Tibial nerve (tissue), 4 donors: ENCODE measurements at places on chromosomes 7 and 10.

DNA sequence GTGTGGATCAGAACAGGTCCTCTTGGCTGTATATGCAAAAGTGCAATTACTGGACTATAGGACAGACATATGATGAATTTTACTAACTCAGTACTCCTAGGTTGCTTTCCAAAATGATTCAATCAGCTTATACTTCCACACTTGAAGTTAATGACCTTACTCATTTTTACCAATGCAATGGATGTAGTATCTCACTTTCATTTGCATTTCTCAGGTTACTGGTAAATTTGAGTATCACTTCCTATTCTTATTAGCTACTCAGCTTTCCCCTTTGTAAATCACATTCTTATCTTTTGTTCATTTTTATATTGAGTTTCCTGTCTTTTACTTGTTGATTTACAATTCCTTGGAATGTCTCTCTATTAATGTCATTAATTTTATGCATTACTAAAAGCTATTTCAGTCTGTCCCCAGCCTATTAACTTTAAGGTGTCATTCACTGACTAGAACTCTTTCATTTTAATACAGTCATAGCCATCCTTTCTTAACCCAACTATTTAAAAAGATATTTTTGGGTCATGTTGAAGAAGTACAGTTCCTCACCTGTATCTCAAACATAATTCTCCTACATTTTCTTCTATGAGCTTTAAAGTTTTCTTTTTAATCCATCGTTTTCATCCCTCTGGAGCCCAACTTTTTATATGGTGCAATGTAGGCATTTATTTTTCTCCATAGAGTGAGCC is 88.6 kb downstream of the VIM start:
- no peaks in the 10 kb centered on the region for H3K27me3 ChIP-seq
- H3K27ac ChIP-seq = no peak overlapping the region
- no peak overlapping the region for H3K4me3 ChIP-seq
- H3K4me1 ChIP-seq = no peaks in the 10 kb centered on the region
- no peak for DNase-seq
- no peaks in the 10 kb centered on the region for H3K36me3 ChIP-seq

- DNase-seq = no peak
- H3K4me1 ChIP-seq = no peaks in the 10 kb centered on the region
- H3K27ac ChIP-seq = no peak overlapping the region
- no peaks in the 10 kb centered on the region for H3K36me3 ChIP-seq
These were observed 223.7 kb downstream of the CXCL12 start for GRCh38 chr10:44161184-44161583.

DNA sequence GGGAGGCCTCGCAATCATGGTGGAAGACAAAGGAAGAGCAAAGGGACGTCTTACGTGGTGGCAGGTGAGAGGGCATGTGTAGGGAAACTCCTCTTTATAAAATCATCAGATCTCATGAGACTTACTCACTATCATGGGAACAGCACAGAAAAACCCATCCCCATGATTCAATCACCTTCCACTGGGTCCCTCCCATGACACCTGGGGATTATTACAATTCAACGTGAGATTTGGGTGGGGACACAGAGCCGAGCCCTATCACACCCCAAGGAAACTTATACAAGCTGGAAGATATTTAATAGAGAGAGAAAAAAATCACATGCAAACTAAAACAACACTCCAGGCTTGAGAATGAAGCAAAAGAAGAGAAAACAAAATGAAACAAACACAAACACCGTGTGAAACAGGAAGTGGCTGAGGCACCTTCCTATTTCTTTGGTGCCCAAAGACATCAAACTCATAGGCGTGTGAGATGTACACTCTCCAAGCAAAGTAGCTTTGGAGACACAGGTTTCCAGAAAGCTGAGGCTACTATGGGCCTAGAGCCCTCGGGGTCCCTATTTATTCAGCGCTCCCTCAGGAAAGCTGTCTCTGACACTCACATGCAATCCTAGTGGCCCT is 97.2 kb downstream of the PRKCQ start:
- no peak overlapping the region for H3K4me3 ChIP-seq
- H3K27me3 ChIP-seq = no peaks in the 10 kb centered on the region
- H3K36me3 ChIP-seq = no peaks in the 10 kb centered on the region
- H3K27ac ChIP-seq = no peak overlapping the region
- no peaks in the 10 kb centered on the region for H3K4me1 ChIP-seq
- no peak for DNase-seq

DNA sequence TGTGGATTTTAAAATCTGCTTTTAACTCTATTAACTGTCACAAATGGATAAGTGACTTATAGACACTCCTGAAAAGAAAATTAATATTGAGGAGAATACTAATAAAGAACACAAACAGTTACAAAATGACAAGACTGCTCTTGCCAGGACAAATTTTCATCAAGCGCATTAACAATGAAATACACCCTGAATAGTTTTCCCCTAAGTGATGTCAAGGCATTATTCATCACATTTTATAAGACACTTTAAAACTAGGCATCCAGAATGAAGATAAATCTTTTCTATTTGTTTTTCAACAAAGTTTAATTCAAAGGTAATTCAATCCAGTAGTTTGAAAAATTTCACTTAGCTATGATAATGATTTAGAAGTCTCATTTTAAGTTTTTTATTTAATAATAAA is 110.5 kb upstream of the SEC61G start:
- no peak overlapping the region for H3K4me3 ChIP-seq
- H3K4me1 ChIP-seq = no peaks in the 10 kb centered on the region
- no peak overlapping the region for H3K27ac ChIP-seq
- H3K36me3 ChIP-seq = no peaks in the 10 kb centered on the region
- DNase-seq = no peak

GRCh38 chr7:133412942-133413341 is 160.1 kb downstream of the EXOC4 start:
- no peaks in the 10 kb centered on the region for H3K27me3 ChIP-seq
- no peak overlapping the region for H3K27ac ChIP-seq
- H3K4me3 ChIP-seq = no peak overlapping the region
- peaks cover 16% of the 10 kb centered on the region for H3K4me1 ChIP-seq
- DNase-seq = no peak

- DNase-seq = no peak
- no peak overlapping the region for H3K4me3 ChIP-seq
- H3K27me3 ChIP-seq = no peaks in the 10 kb centered on the region
- no peak overlapping the region for H3K27ac ChIP-seq
- no peaks in the 10 kb centered on the region for H3K4me1 ChIP-seq
- H3K36me3 ChIP-seq = no peaks in the 10 kb centered on the region
These were observed 5.7 kb upstream of the GLCCI1 start for GRCh38 chr7:7962851-7963250.

- H3K27me3 ChIP-seq = no peaks in the 10 kb centered on the region
- no peak overlapping the region for H3K4me3 ChIP-seq
- H3K4me1 ChIP-seq = no peaks in the 10 kb centered on the region
- DNase-seq = no peak
- H3K27ac ChIP-seq = no peak overlapping the region
These were observed 82.7 kb upstream of the GPR22 start for GRCh38 chr7:107387128-107387527.

GRCh38 chr7:106480616-106481031 is 180.3 kb downstream of the CCDC71L start:
- peaks cover 2% of the 10 kb centered on the region for H3K4me1 ChIP-seq
- H3K27ac ChIP-seq = no peak overlapping the region
- H3K27me3 ChIP-seq = no peaks in the 10 kb centered on the region
- H3K36me3 ChIP-seq = no peaks in the 10 kb centered on the region

GRCh38 chr10:92832121-92832520 is 16.2 kb upstream of the EXOC6 start:
- H3K36me3 ChIP-seq = no peaks in the 10 kb centered on the region
- DNase-seq = no peak
- no peaks in the 10 kb centered on the region for H3K4me1 ChIP-seq

- no peaks in the 10 kb centered on the region for H3K27me3 ChIP-seq
- DNase-seq = no peak
- H3K27ac ChIP-seq = no peak overlapping the region
- H3K4me3 ChIP-seq = no peak overlapping the region
- H3K36me3 ChIP-seq = no peaks in the 10 kb centered on the region
These were observed 202.4 kb downstream of the BICC1 start for GRCh38 chr10:58715061-58715460.

DNA sequence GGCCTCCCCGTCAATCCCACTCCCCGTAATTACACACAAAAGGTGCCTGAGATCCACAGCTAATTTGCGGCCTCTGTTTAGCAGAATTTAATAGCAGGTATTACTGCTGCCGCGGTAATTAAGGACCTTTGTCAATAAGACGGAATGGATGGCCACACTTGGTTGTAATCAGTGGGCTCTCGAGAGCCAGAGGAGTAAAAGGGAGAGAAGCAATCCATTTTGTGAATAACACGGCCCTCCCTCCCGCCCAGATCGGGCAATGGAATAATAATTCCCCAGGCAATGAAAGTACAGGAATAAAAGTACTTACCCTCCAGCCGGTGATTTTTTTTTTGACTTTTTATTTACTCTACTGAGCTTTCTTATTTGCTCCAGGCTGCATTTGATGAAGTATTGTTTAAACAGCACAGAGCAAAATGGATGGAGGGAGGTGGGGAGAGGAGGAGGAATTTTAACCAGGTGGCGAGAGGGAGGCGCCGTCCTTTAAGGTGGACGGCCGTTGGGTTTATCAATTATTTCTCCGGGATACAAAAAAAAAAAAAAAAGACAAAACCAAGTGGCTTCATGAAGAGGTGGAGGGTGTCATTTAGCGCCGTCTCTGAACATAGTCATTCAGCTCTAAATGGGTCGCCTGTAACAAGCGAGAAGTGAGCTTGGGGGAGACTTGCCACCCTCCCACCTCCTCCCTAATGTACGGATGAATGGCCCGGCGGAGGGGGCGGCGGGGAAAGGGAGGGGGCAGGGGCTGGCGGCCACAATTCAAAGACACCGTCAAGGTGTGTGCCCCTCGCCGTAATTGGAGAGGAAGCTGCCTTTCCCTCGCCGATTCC is 120.3 kb downstream of the BUB3 start:
- H3K27me3 ChIP-seq = peaks cover 23% of the 10 kb centered on the region
- no peak for DNase-seq
- no peaks in the 10 kb centered on the region for H3K4me1 ChIP-seq
- no peaks in the 10 kb centered on the region for H3K36me3 ChIP-seq
- H3K27ac ChIP-seq = no peak overlapping the region
- H3K4me3 ChIP-seq = no peak overlapping the region

- H3K4me3 ChIP-seq = no peak overlapping the region
- no peak overlapping the region for H3K27ac ChIP-seq
These were observed 432.9 kb downstream of the DNAJB6 start for GRCh38 chr7:157769526-157770215.

DNA sequence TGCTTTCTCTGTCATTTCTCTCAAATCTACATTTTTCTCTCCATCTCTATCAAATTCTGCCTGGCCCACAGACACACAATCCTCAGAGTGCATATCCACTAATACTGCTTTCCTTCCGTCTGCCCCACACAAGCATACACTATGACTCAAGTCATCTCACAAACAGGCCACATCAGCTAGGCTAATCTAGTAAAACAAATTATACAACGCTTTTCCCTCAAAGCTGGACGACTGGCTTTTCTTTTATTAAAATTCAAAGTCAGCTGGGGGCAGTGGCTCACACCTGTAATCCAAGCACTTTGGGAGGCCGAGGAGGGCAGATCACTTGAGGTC is 161.1 kb downstream of the FAM107B start:
- no peaks in the 10 kb centered on the region for H3K27me3 ChIP-seq
- no peak overlapping the region for H3K27ac ChIP-seq
- no peak for DNase-seq
- H3K36me3 ChIP-seq = no peaks in the 10 kb centered on the region
- peaks cover 9% of the 10 kb centered on the region for H3K4me1 ChIP-seq
- no peak overlapping the region for H3K4me3 ChIP-seq

GRCh38 chr10:71029411-71029892 is 141.1 kb upstream of the PCBD1 start:
- H3K36me3 ChIP-seq = no peaks in the 10 kb centered on the region
- H3K4me1 ChIP-seq = no peaks in the 10 kb centered on the region
- H3K27me3 ChIP-seq = no peaks in the 10 kb centered on the region
- H3K4me3 ChIP-seq = no peak overlapping the region
- H3K27ac ChIP-seq = no peak overlapping the region
- no peak for DNase-seq

GRCh38 chr10:68647672-68648341 is 73.2 kb upstream of the CCAR1 start:
- no peaks in the 10 kb centered on the region for H3K4me1 ChIP-seq
- no peaks in the 10 kb centered on the region for H3K27me3 ChIP-seq
- H3K36me3 ChIP-seq = no peaks in the 10 kb centered on the region
- no peak overlapping the region for H3K4me3 ChIP-seq
- no peak for DNase-seq

GRCh38 chr10:29229258-29229705 is 59.6 kb upstream of the LYZL1 start:
- no peak overlapping the region for H3K4me3 ChIP-seq
- no peak overlapping the region for H3K27ac ChIP-seq
- no peaks in the 10 kb centered on the region for H3K36me3 ChIP-seq
- no peak for DNase-seq
- no peaks in the 10 kb centered on the region for H3K4me1 ChIP-seq
- no peaks in the 10 kb centered on the region for H3K27me3 ChIP-seq

GRCh38 chr7:53984776-53985175 is 557.4 kb upstream of the VSTM2A start:
- H3K36me3 ChIP-seq = no peaks in the 10 kb centered on the region
- H3K27ac ChIP-seq = no peak overlapping the region
- H3K27me3 ChIP-seq = no peaks in the 10 kb centered on the region
- no peak overlapping the region for H3K4me3 ChIP-seq
- DNase-seq = no peak
- no peaks in the 10 kb centered on the region for H3K4me1 ChIP-seq

DNA sequence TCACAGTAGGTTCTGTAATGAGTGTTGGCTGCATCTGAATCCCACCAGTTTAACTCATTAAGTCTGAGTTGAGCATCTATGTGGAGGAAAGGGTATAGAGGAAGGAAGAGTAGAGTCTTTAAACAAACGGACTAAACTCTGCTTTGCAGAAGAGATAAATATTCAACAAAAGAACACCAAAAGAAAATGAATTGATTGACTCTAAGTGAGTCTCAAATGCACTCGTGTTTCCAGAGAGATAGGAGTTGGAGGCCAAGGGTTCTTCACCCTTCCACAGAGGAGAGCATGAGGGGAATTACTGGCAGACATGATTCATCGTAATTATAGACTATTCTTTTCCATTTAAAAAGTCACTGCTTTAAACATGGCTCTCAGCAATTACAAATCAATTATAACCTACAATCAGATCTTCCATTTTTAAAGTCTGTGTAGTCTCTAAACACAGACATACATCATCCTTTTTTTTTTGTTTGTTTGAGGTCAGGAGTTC is 56.3 kb downstream of the PLPP4 start:
- no peaks in the 10 kb centered on the region for H3K4me1 ChIP-seq
- no peak overlapping the region for H3K27ac ChIP-seq
- H3K36me3 ChIP-seq = no peaks in the 10 kb centered on the region
- H3K27me3 ChIP-seq = no peaks in the 10 kb centered on the region
- H3K4me3 ChIP-seq = no peak overlapping the region

DNA sequence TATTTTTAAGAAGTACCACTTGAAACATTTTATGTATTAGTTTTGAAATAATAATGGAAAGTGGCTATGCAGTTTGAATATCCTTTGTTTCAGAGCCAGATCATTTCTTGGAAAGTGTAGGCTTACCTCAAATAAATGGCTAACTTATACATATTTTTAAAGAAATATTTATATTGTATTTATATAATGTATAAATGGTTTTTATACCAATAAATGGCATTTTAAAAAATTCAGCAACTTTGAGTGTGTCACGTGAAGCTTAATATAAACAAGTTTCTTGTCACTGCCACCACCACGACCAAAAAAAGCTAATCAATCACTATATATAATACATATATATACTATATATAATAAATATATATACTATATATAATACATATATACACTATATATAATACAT is 4.8 kb downstream of the IL6 start:
- no peak overlapping the region for H3K4me3 ChIP-seq
- peaks cover 10% of the 10 kb centered on the region for H3K4me1 ChIP-seq
- H3K36me3 ChIP-seq = no peaks in the 10 kb centered on the region
